Activated naive CD4-positive, alpha-beta T cell treated with Interleukin-2 at 50 U/mL for 16 hours (primary cell): ENCODE measurements at places on chromosomes 4 and X.
A peak's percentile ranks its signal among the peaks of the same experiment; 100 is the strongest.

DNA sequence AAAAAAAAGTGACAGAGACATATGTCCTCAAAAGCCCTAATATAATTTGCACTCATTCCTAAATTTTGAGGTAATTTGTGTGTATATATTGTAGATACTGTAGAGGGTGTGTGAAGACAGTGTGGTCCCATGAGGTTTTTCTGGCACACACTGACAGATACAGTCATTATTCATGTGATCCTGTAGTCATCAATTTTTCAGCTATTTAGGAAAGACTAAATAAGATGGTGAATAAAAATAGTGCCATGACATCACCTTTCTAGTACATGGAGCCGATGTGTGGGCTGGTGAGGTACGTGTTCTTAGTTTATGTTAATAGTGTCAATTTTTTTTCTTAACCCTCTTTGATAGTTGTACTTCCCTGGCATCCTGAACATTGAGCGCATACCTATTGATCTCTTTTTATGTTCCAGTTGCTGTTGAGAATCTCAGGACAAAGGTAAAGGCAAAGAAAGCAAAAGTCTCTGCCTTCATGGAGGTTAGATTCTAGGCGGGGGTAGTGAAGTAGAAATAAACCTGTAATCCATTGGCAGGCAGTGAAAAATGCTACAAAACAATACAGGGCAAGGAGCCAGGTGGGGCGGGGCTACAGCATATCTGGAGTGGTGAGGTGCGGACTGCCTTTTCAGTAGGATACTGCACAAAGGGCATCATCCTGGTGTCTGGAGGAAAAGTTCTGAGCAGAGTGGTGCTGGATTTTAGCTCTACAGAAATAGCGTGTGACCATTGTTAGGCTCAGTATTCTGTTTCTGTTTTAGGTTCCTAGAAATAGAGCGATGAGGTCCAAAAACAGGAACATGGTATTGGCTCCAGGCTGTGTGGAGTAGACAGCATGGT is 93.8 kb downstream of the ARHGAP10 start:
- DNase-seq = no peak

DNA sequence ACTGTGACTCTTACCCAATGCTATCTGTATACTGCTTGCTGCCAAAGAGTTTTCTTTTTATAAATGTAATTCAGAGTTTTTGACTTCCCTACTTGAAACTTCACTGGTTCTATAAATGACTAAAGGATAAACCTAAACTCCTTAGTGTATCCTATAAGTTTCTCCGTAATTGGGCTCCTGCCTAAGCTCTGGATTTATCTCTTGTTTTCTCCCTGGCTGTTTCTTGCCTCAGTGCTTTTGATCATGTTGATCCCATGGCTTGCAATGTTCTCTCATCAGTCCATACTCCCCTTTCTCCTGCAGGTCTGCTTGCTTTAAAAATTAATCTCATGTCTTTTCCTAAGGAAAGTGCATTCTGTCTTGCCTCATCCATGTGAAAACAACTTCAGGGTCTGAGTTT is 1543.1 kb upstream of the IGFBP7 start:
- no peak for DNase-seq

GRCh38 chr4:105061136-105061696 is 85.5 kb upstream of the TET2 start:
- DNase-seq = peak; percentile 38

GRCh38 chr4:142595222-142595871 is 250.8 kb downstream of the INPP4B start:
- no peak for DNase-seq

- no peak for DNase-seq
Observed at GRCh38 chr4:159256037-159256436, 153.2 kb downstream of the RAPGEF2 start.

GRCh38 chr4:76233083-76233482 is 18.4 kb upstream of the FAM47E start:
- no peak for DNase-seq
